ENCODE measurements at places on chromosomes 6 and 20.

DNA sequence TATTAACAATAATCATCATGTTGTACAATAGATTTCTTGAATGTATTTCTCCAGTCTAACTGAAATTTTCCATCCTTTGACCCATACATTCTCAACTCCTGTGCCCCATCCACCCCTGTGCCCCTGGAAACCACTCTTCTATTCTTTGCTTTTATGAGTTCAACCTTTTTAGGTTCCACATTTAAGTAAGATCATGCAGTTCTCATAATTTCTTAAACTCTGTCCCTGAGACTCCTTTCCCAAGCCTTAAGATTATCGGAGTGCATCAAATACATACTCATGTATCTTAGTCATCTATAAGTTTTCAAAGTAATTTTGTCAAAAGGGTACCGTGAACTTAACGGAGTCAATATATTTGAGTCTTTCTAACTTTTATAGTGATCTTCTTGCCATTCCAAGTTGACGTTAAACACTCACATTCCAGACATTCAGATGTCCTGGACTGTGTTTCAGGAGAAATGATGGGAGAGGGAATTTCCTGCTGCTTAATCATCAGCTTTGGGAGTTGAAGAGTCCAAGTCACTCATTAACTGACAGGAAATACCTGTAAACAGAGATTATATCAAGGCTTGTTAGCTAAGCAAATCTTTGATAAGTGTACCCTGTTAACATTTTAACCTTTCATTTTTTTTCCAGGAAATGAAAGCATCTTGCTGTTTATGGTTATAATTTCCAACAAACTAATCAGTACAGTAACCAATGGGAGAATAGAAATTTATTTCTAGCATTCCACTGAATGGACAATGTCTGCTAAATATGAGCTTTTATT, 73.3 kb downstream of the ADGRG6 start:
- DNase-seq = no peak

DNA sequence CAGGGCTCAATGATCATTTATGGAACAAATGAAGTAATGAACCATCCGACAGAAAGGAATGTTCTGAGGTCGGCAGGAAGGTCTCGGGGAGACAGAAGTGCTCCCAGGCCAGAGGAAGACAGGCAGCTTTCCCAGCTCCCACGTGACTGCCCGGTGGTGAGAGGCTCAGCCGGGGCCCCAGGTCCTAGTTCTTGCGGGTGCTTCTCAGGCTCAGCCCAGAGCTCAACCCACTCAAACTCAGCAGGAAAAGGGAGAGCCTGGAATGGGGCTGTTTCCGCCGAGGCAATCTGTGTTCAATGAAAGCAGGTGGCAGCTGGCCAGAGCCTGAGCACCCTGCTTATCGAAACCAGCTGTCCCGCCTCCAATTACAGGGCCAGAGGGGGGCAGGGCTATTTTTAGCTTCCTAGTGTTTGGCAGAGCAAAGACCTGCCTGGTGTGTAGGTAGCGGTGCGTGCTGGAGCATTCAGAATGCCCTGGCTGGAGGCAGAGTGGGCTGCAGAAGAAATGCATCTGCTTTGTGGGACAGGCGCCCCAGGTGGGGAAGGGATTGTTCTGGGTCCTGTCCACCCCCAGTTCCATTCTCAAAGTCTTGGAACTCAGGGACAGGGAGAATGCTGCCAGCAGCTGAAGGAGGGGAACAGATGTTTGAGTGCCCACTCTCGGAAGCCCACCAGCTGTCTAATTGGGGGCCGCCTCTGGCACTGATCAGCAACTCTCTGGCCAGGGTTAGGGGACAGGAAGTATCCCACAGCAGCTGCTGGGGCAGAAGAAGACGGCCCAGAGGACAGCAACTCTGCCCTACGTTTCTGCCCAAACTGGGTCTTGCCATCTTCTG, 145.1 kb downstream of the PREX1 start:
- no peak for DNase-seq

GRCh38 chr6:134934793-134935485, 15.0 kb downstream of the ALDH8A1 start:
- no peak for DNase-seq

DNA sequence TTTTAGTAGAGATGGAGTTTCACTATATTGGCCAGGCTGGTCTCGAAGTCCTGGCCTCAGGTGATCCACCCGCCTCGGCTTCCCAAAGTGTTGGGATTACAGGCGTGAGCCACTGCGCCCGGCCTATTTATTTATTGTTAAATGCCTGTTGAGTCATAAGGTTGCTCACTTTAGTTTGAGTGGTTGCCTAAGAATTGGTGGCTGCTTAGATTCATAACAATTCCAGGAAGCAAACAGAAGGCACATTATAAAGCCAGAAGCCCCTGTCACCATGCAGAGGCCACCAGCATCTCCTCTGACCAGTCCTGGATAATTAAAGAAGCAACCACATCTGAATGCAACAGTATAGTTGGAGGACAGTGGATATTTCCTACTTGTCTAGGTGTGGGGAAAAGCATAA, 24.0 kb upstream of the ARMH2 start:
- DNase-seq = no peak

GRCh38 chr6:18264923-18265377, 620 bp upstream of the DEK start:
- DNase-seq = no peak

DNA sequence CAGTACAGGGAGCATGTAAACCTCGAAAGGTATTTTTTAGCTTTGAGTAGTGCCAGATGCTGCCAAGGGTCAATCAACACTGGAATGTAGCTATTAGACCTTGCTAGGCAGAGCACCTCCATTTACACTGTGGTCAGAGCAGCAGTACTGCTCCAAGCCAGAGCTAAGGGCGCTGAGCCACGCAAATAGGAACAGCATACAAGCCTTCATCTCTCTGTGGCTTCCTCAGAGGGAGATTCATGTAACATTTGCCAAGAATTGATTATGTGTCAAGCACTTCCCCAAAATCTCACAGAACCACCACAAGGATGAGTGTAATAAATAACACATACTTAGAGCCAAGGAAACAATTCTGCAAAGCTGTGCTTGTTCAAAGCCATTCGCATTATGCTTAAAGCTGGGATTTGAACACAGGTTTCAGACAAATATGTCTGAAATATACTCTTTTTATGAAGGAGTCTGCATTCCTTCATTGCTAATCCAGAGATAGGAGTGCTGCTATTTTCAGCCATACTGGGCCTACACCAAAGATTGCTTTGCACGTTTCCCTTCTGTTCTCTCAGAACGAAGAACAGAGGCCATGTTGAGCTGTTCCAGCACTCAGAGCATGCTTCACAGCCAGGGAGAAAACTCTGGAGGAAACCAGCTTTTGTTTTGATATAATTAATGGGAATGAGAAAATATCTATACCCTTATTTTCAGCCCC, 97.7 kb downstream of the SLC16A10 start:
- no peak for DNase-seq

GRCh38 chr6:38646166-38646878, 6.6 kb upstream of the BTBD9 start:
- no peak for DNase-seq

- DNase-seq = no peak
Observed at GRCh38 chr6:16649890-16650289, 111.4 kb downstream of the ATXN1 start.

GRCh38 chr20:50120935-50121693, 8.2 kb upstream of the UBE2V1 start:
- peak; percentile 70 for DNase-seq

DNA sequence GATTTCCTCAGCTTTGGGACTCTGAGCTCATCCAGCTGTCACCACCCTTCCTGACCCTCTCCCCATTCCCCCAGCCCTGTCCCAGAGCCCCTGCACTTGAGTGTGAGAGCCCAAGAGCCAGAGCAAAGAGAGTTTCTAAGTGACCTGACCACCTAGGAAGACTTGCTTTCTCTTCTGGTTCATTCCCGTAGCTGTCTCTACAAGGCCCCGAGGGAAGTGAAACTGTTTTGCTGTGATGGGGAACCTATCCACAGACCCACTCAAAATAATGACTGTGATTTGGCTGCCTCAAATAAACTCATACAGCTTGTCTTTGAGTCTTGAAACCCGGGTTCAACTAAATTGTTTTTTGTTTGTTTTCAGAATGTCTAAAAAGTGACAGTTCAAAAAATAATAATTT, 74.6 kb upstream of the XRN2 start:
- no peak for DNase-seq

DNA sequence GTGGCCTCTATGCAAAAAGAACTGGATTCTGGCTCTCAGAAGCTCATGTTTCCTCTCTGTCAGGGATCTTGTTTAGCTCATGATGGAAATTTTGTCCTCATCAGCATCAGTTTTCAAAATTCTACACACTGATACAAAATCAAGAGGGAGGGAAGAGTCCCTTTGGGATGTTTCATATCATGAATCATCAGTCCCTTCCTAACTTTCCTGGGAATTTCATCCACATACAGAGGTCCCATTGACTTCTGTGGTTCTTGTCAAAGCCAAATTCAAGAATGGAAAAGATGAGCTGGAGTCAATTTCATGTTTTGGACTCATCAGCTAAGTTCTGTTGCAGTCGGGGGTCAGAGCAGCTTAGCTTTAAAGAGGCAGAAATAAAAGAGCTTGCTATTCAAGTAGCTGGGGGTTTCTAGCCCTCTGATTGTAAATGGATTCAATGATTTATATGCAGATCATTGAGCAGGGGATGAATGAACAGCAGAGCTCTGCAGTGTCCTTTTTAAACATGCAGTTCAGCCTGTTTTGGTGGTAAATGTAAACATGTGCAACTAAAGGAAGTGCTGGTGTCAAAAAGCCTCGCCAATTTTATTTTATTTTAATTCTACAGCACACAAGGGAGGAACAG, 21.3 kb upstream of the TMEM14A start:
- no peak for DNase-seq

GRCh38 chr20:25012616-25013189, 20.2 kb upstream of the APMAP start:
- DNase-seq = no peak

All from activated T-cell treated with anti-CD3 and anti-CD28 coated beads, Interleukin-2, amount 50 U/mL, for 48 hours (primary cell).